ENCODE measurements at places on chromosomes 6 and 20. TPM values are rescaled to one million over a fixed set of nuclear protein-coding genes. Genes with fewer than 3 reads are reported as not detected.

Gene ZC2HC1B
- not detected for total RNA-seq

Gene EHMT2
- total RNA-seq = 189 TPM

Gene TXLNB
- 0.06 TPM for total RNA-seq

Gene ADIG
- total RNA-seq = not detected

Gene PSORS1C1
- total RNA-seq = not detected

Gene SYCP2
- 0.88 TPM for total RNA-seq

Gene NOL7
- 61.4 TPM for total RNA-seq
